ENCODE measurements at places on chromosomes 2 and 18.
A peak's percentile ranks its signal among the peaks of the same experiment; 100 is the strongest.

DNA sequence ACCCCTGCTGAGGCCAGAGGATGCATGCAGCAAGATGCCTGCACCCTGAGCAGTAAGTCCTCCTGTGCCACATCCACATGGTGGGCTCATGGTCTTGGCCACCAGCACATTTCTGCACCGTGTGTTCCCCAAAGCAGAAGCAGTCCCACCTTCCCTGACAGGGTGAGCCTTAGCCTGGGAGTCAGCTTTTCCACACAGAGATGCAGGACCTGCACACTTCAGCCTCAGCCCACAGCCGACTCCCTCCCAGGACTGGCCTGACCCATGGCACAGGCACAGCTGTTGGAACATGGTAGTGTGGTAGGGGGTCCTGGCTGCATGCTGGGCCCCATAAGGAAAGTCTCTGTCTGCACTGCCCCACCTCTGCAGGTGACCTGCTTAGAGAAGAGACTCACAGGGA, 5.0 kb downstream of the SNED1 start:
- no peak for DNase-seq

DNA sequence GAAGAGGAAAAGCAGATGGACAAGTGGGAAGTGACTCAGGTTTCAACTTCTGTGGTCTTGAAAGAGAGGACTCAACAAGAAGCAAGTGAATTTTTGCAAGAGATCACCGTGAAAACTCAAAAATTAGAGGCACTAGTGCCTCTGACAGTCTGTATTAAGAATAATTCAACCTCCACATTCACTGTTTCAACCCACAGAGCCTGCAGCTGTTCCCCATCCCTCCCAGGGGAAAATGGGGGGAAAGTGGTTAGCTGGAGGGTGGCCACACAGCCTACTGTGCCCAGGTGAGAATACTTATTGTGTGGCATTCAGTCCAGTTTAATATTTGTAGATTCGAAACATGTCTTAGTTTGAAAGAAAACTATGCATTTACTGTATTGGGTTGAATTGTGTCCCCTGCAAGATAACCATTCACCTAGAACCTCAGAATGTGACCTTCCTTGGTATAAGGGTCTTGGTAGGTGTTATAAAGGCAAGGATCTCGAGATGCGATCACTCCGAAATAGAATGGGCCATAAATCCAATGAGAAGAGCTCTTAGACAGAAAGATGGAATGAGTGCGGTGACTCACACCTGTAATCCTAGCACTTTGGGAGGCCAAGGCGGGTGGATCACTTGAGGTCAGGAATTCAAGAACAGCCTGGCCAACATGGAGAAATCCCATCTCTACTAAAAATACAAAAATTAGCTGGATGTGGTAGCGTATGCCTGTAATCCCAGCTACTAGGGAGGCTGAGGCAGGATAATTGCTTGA, 94.3 kb downstream of the IRS1 start:
- no peak for DNase-seq

DNA sequence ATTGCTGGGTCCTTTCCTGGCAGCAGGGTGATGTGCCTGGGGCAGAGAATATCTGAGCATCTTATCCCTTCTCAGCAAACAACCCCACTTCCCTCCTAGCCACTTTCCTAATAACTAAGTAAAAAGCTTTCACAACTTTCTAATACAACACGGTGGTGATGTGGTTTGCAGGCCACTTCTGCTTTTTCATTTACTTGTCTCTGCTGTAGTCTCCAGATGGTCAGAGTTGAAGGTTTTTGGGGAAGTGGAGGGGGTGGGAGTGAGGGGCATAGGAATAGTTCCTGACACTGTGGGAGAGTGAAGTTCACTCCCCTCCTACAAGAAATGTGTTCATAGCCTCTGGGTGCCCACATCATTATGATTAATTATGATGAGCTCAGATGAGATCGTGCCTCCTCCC, 11.6 kb downstream of the OXER1 start:
- no peak for DNase-seq

DNA sequence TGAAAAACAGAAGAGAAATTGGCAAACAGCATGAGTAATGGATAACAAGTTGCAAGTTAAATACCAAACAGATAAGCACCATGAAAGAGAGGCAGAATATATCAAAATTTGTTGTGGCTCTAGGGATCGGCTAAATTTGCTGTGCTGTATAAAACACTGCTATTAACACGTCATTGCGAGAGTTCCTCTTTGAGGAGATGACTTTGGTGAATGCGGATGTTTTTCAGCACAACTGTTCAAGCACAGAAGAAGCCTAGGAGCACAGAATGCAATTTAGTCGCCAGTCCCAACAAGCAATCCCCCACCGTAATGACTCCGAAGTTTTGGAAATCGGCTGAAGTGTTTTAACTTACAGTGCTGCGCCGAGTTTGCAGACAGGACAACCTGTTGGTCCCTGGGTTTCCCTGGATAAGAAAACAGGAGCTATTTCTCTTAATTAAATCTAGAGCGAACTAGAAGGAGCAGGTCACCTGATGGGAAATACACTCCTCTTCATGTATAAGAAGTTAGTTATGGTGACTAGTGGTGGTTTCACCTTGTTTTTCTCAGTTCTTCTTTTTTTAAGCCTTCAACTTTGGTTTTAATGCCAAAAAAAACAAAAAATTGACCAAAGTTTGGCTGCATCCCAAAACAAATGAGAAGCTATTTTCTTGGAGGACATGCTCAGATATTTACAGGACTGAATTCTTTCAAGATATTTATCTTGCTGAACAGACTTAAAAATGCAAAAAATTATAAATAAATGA, 454.1 kb upstream of the SALL3 start:
- no peak for DNase-seq

DNA sequence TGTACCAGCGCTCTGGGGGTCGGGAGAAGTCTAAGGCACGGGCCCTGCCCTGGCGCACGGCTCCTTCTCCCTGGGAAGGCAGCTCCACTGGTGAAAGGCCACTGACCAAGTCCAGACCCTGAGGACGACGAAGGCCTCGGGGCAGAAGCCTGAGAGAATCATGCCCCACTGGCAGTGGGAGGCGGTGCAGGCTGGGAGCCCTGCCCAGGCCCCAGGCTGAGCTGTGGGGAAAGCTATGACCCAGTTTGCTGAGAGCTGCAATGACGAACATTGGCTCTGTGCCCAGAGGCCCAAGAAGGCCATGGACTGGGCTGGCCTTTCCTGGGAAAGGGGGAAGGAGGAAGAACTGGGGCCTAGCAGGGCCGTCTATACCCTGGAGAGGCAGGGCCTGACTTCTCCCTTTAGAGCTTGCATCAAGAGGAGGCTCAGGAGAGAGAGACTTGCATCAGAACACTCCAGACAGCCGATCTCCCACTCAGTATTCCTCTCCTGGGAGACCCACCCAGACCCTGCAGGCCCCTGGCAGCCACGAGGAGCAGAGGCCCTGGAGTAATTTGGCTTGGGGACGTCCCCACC, 32.9 kb downstream of the HS1BP3 start:
- peak; percentile 97 for DNase-seq

All from AG09309 (cell line).